ENCODE measurements at places on chromosomes 16 and 17.
A peak's percentile ranks its signal among the peaks of the same experiment; 100 is the strongest.

- DNase-seq: no peak
These were observed 127.0 kb upstream of the CIBAR2 start for GRCh38 chr16:85239239-85239638.

DNA sequence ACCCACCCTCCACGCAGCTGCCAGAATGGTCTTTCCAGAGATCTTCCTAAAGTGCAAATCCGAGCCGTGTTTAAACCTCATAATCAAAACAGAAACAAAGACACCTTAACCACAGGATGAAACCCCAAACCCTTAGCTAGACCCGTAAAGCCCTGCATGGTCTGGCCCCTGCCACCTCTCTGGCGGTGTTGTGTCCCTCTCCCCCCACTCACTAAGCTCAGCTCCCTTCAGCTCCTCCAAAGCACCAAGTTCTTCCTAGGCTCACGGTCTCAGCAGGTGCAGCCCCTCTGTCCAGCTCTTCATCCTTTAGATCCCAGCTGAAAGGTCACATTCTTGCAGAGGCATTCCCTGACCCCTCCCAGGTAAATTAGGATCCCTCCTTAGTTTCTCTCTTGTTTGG, 4.4 kb upstream of the NXPH3 start:
- DNase-seq: no peak

- DNase-seq: no peak
These were observed 93.0 kb downstream of the SEC14L1 start for GRCh38 chr17:77233635-77234334.

DNA sequence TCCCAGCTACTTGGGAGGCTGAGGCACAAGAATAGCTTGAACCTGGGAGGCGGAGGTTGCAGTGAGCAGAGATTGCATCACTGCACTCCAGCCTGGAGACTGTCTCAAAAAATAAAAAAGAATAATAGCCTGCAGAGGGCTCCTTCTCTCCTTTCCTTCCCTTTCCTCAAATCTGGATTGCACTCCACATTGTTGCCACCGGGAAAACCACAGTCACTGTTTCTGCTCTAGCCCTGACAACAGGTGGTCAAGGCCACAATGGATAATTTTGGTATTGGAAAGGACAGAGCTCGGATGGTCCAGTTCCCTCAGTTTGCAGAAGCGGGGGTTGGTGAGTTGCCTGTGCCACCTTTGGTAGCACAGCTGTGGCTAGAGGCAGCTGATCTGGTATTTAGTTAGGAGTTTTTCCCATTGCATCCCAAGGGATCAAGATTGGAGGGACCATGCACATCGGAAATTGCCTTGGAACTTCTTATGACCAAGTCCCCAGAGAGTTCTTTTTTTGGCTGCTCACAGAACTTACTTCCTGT, 44.7 kb upstream of the PRSS54 start:
- DNase-seq: no peak

- no peak for DNase-seq
These were observed 23.0 kb downstream of the PPM1D start for GRCh38 chr17:60622961-60623360.

DNA sequence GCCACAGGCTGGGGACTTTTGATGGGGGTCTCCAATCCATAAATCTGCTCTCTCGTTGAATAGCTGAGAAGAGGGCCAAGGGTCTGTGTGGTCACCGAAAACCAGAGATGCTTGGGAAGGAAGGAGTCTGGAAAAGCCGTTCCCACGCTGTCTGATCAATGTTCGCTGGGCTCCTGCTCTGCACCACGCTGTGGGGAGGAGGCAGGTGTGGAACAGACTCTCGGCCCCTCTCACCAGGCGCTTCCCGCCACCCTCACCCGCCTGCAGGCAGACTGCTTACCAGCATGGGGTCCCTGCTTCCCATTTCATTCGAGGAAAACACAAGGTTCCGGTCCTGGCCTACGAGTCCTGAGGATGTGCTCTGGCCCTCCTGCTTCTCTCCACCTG, 702 bp upstream of the ALDH3A1 start:
- DNase-seq: no peak

- no peak for DNase-seq
These were observed 10.4 kb downstream of the DNAAF8 start for GRCh38 chr16:4744555-4745273.

DNA sequence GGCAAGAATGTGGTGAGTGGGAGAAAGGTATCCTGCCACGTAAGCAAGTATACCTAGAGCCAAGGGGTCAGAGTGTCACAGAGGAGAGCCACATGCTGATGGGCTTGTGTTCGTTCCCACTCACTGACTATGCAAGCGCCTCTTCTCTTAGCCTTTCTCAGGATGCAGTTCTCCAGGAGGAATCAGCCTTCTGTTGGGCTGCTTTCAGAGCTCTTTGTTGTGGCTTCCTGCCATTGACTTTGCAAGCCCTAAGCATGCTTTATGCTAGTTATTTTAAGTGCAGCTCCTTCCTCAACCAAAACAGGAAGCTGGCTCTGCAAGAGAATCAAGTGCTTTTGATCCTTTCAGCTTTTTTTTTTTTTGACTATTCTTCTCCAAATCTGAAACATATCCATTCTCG, 66.6 kb downstream of the SIAH1 start:
- peak; percentile 44 for DNase-seq

GRCh38 chr17:42537826-42538451, 1.9 kb downstream of the NAGLU start:
- DNase-seq: no peak

GRCh38 chr17:37493249-37494027, 3.7 kb downstream of the DUSP14 start:
- DNase-seq: no peak

DNA sequence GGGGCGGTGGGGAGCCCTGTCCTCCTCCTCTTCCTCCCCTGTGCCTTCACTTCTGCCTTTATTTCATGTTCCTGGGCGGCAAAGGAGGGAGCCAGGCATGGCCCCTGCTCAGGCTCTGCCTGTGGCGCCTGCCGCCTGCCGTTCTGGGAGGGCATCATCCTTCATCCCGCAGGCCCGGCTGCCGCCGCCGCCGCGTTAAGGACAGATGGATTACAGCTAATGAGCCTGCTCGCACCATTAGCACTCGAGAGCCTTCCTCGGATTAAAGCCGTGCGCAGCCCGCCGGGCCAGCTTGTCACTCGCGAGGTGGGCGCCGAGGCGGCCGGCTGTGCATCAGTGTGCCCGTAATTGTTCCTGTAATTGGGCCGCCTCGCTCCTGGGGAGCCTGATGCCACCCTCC, 127.7 kb upstream of the GSE1 start:
- no peak for DNase-seq

DNA sequence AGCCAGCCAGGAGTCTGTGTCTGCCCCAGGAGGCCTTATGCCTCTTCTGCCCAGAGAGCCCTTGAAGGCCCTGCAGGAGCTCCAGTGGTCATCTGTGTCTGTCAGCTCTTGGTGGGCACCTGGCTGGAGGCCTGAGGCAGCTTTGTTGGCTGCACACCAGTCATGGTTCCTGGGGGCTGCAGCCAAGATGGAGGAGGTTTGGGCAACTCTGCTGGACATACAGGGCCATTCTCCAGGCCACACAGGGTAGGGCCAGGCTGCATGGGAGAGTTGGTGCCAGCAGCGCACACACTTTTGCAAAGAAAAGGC, 29.4 kb downstream of the B9D1 start:
- DNase-seq: no peak

DNA sequence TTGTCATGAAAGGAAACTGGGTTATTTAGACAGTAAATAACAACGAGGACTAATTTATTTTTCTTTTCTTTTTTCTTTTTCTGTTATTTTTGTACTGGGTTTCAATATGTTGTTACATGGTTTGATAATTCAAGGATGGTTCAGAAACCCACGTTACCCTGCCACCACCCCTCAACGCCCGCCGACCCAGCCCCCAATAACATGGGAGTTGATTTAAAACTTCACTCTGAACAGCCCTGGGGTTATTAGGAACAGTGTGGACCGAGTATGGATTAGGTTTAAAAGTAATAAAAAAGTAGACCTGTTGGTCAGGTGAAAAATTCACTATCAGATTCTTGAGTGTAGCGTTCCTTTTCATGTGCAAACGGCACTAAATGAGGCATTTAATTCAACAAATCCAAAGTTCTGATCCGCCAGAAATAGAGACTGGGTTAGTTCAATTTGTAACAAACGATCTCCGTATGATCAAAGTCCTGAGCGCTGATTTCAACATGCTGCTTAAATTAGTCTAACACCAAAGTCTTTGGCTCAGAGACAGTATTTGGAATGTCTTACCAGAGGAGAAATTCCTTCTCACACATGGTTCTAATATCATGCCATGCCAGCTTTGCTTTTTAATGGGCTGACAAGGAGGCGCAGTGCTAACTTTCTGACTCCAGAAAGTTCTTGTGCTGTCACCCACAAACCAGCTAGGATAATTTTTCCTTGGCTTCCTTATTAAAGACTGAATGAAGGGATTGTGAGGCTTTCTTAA, 173.1 kb upstream of the IRX3 start:
- DNase-seq: no peak

DNA sequence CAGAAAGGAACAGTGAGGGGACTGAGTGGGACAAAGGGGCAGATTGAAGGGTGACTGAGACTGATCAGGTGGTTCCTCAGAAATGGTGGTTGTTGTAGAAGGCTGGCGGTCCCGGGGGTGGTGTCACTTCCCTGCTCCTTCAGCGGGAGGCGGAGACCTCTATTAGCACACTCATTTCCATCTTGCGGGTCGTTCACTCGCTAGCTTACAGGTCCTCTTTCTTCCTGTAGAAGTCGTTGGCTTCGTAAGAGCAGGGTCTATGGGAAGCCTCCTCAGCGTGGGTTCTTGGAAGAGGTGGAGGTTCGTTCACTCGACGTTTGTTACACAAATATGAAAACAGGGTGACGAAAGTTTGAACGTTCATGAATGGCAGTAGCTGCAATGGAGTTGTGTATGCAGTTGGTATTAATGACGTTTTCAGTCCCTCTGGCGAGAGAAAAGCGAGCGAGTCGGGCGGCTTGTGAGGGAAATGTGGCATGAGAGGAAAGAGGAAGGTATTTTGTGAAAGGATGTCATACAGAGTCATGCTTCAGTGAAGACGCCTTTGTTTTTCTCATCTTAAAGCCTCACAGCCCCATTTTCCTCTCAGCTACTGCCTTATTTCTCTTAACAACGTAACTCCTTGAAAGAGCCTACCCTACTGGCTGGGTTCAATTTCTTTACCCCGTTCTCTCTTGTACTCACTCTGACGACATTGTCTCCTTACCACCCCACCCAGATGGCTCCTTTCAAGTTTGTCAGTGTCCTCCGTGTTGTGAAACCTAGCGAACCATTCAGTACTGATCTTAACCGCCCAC, 667 bp downstream of the EFCAB13 start:
- DNase-seq: peak; percentile 38

GRCh38 chr17:4189280-4189679, 46.3 kb downstream of the CYB5D2 start:
- peak; percentile 1 for DNase-seq

- peak; percentile 36 for DNase-seq
These were observed 490 bp downstream of the GID4 start for GRCh38 chr17:18039535-18040260.

DNA sequence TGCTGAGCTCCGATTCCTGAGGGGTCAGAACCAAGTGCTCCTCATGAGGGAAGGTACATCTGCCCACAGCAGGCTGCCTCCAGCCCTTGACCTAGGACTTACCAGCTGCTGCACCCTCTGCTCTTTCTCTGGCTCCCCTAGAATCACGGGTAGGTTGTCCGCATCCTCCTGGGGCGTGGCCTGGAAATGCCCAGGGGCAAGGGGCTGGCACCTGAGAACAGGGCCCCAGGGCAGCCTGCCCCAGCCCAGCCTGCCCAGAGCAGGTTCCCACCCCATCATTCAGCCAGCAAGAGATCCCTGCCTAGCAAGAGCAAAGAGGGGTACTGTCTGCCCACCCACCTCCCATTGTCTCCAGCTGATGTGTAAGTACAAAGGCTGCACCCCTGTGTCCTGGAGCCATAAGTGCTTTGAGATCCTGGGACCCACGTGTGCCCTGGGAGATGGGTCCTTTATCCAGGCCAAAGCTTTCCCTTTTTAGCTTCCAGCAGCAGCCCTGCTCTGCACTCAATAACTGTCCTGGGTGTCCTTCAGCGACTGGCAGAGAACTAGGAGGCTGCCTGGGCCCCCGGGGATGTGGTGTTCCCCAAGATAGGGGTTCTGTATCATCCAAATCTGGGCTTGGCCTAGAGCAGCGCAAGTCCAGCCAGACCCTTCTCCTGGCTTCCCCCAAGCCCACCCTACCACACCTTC, 5.1 kb downstream of the TSPOAP1 start:
- no peak for DNase-seq

GRCh38 chr16:54291656-54292487, 5.3 kb upstream of the IRX3 start:
- no peak for DNase-seq

DNA sequence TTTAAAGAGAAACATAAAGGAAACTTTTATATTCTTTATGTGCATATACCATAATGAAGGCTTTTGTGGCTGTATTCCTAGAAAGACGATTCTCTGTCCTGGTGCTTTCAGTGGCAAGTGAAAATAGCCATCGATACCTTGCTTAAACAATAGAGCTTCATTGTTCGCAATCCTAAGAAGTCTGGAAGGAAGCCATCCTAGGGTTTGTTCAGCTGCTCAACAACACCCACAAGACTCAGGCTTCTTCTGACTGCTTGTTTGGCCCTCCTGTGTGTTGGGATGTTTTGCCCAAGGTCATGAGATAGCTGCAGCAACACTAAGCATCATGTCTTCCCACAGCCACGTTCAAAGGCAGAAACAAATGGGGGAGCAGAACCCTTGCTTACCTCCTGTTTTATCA, 36.1 kb upstream of the COX10 start:
- DNase-seq: no peak

- no peak for DNase-seq
These were observed 27.0 kb upstream of the NXPH3 start for GRCh38 chr17:49548506-49549310.

DNA sequence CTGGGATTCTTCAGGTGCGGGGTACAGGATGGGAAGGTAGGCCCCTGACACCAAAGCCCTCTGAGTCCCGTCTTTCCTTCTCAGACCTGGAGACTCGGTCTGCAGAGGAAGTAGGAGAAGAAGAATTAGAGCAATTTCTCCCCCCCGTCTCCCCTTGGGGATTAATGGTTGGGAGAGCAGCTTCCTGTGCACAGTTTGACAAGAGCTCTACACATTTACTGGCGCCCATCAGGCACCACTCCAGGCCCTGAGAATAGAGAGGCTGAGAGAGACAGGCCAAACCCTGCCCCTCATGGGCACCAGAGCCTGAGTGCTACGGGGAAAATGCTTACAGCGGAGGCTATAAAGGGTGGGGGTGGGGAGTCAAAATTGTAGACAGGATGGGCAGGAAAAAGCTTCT, 3.5 kb upstream of the C16orf74 start:
- no peak for DNase-seq

GRCh38 chr17:29039764-29040598, 3.0 kb upstream of the PIPOX start:
- DNase-seq: no peak
